ENCODE measurements at places on chromosomes 6 and 20.

DNA sequence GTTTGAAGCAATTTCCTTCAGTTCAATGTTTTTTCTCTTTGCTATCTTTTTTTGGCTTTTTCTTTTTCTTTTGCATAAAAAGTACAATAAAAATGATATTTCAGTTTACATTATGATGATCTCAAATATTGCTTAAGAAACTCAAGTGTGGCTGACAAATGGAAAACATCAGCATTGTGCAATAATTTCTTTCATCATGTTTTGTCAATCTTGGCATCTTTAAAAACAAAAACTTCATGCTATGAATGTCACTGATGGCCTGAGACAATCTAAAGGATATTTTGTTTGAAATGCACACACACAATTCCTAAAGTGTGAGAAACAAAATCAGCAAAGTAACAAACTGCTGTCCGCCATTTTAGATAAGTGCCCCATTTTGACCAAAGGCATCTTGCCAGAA is 13.9 kb upstream of the MTCL3 start:
- DNase-seq = no peak

DNA sequence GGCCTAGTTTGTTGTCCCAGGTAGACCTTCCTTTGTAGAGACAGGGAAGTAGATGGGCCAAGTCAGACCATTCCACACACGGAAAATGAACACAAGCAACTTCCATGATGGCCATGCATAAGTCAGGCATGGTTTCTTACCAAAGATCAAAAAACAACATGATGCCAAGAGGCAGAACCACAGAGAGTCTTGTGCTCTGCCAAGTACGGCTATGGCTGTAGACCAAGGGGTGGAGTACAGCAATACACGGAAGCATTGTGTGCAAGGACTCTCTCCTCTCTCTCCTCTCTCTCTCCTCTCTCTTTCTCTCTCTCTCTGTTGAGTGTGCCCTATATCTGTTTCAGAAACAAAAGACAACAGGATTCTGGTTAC is 4.8 kb upstream of the DUSP22 start:
- DNase-seq = no peak

GRCh38 chr20:59143326-59143725 is 20.3 kb upstream of the ZNF831 start:
- DNase-seq = no peak

GRCh38 chr6:11851387-11851786 is 72.8 kb upstream of the ADTRP start:
- peak; percentile 63 for DNase-seq

GRCh38 chr20:9204979-9205378 is 136.1 kb downstream of the PLCB4 start:
- DNase-seq = no peak

Data from tongue (tissue), 3 donors.